Left renal cortex interstitium (tissue), 4 donors: ENCODE measurements at places on chromosomes 1 and 21. TPM values are rescaled to one million over a fixed set of nuclear protein-coding genes. Genes with fewer than 3 reads are reported as not detected.

DNA sequence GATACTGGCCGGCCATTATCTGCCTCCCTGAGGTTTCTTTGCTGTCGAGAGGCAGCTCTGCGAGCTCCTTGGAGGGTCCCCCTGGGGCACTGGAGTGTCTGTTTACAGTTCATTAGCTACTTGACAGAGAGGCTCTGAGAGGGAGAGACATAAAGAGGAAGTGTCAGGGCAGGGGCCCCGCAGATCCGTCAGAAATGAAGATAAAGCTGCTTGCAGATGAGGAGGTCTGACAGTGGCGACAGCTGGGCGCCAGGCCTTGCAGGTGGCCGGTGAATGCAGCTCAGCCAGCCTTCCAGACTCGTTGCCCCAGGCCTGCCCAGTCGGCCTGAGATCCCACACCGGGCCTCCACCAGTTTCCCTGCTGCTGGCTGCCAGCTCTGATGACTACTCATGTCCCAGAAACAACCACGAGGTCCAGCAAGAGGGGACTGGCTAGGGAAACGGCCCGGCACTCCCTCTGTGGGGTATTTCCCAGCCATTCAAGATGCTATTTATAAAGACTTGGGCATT is 84.7 kb downstream of the DISP3 start:
- DNase-seq = no peak

- no peak for DNase-seq
Observed at GRCh38 chr1:221598122-221598521, 143.8 kb downstream of the DUSP10 start.

GRCh38 chr1:17630048-17630830 is 90.7 kb downstream of the ARHGEF10L start:
- DNase-seq = no peak

The AMY1C gene
- polyA plus RNA-seq = not detected

DNA sequence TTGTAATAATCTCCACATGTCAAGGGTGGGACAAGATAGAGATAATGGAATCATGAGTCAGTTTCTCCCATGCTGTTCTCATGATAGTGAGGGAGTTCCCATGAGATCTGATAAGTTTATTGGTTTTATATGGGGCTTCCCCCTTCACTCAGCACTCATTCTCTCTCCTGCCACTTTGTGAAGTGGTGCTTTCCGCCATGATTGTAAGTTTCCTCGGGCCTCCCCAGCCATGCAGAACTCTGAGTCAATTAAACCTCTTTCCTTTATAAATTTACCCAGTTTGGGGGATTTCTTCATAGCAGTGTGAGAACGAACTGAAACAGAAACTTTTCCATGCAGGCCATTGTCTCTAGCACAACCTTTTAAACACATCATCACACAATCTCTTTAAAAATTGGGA is 221.5 kb upstream of the BRINP3 start:
- no peak for DNase-seq

GRCh38 chr1:114715952-114716303 is 643 bp downstream of the NRAS start:
- no peak for DNase-seq

DNA sequence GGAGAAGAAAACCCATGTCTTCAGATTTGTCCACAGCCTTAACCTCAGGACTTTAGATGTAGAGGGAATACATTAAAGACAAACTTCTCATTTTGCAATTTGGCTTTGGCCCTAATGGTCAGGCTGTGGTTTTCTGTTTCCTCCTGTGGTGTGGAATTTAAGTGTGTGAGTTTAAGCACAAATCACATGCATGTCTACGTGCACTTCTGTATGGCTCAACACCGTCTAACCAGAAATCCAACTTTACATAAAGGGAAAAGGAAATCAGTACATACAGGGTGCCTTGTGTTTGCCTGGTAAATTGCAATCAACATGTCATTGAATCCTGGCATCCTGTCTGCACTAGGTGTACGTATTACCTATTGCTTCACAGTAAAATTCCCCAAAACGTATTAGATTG is 1.2 kb upstream of the ZNF124 start:
- no peak for DNase-seq

DNA sequence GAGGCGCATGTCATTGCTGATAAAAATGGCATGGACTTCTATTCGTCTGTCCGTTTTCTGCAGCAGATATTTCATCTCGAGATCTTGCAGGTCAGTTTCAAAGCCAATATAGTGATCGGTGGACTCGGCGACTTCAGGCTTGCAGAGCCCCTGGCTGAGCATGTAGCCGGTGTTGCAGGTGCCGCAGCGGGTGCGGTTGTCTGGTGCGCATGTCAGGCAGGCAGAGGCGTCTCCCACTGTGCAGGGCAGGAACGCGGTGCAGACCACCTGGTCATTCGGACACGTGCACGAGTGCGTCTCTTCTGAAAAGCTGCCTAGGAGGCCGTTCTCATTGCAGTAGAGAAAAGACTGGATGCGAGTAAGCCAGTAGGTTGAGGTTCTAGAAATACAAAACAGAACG is 378.9 kb downstream of the BRINP3 start:
- DNase-seq = no peak

DNA sequence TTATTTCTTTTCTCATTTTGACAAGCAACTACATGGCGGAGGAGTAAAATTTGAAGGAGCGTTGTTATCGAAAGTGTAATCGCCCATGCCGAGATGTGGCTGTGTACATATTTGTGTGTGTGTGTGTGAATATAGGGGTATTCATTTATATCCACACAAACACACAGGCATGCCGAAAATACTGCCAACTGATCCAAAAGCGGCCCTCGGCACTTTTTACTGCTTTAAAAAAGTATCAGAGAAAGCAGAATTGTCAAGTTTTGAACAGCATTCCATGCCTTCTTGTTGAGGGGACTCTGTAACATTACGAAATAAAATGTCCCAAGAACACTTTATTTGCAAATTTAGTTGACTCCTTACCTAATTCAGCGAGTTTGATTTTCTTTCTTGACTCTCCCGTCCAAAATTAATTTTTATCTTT is 1.1 kb downstream of the PBX1 start:
- no peak for DNase-seq

- DNase-seq = no peak
Observed at GRCh38 chr1:184212649-184213314, 161.3 kb downstream of the TSEN15 start.

The MROH9 gene
- polyA plus RNA-seq = not detected

DNA sequence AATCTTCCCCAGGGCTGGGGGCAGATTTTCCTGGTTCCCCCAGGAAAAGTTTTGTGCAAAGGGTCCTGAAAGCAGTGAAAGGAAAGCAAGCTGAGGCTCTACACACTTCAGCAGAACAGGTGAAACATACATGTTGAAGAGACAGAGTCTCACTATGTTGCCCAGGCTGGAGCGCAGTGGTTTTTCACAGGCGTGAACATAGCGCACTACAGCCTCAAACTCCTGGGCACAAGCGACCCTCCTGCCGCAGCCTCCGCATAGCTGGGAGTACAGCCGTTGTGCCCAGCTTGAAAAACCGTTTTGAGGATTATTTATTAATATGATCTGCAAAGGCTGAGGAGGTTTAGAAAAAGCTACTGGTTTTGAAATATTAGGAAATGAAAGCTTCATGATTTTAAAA is 11.8 kb downstream of the PRDM15 start:
- no peak for DNase-seq

GRCh38 chr1:48784301-48784700 is 7.6 kb upstream of the BEND5 start:
- DNase-seq = no peak

The PCSK9 gene
- polyA plus RNA-seq = 1.2 TPM
